ENCODE measurements at places on chromosomes 11 and 22.

DNA sequence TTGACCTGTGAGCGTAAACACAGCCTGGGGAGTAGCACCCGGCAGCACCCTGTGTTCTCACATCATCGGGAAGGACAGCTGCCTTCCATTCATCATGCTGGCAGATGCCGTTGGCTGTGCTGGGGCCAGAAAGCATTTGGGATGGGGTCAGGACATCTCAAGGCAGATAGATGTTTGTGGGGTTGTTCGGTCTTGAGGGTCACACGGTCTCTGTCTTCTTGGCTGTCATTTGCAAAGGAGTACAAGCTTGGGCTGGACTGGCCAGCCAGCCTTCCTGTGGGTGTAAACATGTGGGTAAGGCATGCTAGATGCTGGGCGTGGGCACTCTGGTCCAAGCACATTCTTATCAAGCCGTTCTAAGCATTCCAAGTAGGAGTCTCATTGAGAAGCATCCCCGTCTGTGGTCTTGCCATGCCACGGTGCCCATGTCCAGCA is 81.4 kb downstream of the TBC1D22A start:
- DNase-seq: no peak

DNA sequence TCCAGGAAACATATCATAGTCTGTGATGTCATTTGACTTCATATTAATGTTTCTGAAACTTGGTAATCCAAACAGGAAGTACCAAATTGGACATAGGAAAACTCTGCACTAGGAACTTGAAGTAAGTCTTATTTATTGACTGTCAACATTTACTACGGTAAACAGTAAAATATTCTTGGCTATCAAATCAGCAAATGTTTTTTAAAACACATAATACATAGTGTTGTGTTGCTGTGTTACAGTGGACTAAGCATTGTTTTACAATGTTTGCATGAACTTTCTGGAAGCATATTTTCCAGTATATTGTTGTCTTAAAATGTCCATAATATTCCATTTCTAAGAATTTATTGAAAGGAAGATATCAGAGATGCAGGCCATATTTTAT is 2.8 kb upstream of the OR51E2 start:
- DNase-seq: no peak

GRCh38 chr11:123479048-123479837 is 49.2 kb downstream of the GRAMD1B start:
- no peak for DNase-seq

DNA sequence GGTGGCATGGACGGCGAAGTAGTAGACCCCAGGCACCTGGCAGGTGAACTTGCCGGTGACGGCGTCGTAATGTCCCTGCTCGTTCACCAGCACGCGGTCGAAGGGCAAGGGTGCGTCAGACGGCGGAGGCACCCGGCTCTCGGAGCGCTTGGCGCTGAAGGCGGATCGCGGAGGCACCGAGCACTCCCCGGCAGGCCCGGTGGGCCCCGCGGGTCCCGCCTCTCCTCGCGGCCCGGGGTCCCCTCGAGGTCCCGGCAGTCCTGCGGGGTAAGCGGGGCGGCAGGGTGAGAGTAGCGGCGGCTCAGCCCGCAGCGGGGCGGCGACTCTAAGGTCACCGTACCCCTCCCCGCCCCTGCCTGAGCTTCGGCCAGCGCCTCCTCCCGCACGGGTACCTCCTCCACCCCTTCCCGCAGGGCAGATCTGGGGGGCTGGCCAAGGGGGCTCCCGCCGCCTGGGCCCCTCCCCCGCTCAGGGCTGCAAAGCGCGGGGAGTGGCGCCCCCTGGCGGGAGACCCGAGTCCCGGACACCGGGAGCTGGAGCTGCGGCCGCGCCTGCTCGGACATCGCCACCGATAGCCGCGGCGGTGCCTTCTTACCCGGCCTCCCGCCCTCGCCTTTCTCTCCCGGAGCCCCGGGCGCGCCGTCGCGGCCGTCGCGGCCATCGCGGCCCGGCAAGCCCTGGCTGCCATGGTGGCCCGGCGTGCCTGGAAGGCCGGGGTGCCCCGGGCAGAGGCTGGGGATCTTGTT is 921 bp downstream of the C1QTNF5 start:
- no peak for DNase-seq
